ENCODE measurements at places on chromosomes 4 and X.

- DNase-seq: no peak
Observed at GRCh38 chrX:40685362-40685918, 38.1 kb upstream of the CXorf38 start.

DNA sequence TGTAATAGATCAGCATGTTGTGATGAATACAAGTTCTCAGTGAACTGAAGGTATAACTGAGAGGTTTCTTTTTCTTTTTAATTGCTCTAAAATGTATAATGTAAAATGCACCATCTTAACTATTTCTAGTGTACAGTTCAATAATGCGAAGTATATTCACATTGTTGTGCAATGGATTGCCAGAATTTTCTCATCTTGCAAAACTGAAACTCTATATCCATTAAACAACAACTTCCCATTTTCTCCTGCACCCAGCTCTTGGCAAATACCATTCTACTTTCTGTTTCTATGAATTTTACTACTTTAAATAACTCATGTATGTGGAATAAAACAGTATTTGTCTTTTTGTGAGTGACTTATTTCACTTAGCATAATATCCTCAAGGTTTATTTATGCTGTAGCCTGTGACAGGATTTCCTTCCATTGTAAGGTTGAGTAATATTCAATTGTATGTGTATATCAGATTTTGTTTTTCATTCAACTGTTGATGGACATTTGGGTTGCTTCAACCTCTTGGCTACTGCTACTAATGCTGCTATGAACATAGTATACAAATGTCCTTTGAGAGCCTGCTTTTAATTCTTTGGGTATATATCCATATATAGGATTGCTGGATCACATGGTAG is 53.5 kb upstream of the NPFFR2 start:
- DNase-seq: no peak

DNA sequence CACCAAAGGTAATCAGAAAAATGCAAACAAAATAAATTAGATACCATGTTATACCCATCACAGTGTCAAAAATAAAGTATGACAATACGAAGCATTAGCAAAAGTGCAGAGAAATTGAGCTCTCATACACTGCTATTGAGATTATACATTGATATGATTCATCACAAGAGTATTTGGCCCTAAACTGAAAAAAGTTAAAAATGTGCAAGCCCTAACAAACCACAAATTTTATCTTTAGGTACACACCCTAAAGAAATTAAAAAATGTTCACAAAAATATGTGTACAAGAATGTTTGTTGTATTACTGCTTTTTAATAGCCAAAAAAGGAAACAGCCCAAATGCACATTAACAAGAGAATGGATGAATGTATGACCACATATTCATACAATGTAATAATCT is 137.9 kb upstream of the MAGEA10 start:
- no peak for DNase-seq

DNA sequence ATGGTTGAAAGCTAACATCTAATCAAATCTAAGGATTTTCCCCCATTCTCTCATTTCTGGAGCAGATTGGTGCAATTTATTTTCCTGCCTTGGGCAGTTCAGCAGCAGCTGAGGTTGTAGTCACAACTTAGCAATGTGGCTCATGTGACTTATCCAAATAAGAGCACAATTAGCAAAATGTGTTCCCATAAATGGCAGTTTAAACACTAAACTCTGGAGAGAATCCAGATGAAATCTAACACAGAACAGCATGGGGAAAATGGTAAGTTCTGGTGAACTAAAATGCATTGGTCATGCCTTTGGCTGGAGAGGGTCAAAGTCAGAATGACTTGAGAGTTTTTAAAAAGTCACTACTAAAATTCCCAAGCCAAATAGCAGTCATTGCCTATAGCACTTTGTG is 422.6 kb upstream of the DIPK2B start:
- DNase-seq: peak; percentile 86

DNA sequence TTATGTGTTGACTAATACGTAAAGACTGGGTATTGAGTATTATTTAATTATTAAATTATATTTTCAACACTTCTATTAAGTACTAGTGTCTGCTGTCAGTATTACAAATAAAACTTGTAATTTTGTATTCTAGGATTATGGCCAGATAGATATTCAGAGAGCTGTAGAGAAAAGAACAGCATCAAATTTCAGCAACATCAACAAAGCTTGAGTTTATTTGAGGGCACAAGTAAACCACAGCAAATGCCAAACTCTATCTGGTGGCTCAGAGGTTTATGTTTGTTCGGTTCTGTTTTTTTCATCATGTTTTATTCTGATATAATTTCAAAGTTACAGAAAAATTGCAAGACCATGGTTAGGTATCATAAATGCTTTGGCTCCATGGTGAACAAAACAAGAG is 1530.5 kb downstream of the PCDH18 start:
- no peak for DNase-seq

DNA sequence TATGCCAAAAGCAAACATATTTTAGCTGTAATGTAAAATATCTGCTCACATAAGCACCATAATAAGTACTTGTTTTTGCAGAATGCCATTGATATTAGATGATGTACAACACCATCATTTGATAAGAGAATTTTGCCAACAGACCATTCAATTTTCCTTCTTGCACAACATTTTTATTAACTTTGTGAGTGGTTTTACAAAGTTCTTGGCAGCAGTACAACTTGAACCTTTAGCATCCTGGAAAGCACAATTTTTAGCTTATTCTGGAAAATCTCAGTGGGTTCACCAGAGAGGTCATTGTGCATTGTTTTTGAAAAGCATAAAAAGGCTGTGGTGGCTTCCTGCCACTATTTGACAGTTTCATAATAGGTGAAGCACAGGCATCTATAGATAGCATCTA is 26.4 kb upstream of the REPS2 start:
- no peak for DNase-seq

- no peak for DNase-seq
Observed at GRCh38 chrX:29257521-29257920, 670.3 kb downstream of the IL1RAPL1 start.

DNA sequence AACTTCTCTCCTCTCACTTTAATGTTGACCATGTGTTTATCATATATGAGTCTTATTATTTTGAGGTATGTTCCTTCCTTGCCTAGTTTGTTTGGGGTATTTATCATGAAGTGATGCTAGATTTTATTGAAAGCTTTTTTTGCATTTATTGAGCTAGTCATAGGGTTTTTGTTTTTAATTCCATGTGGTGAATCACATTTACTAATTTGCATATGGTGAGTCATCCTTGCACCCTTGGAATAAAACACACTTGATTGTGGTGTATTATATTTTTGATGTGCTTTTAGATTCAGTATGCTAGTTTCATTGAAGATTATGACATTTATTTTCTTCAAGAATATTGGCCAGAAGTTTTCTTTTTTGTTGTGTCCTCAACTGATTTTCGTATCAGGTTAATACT is 464.6 kb downstream of the PCDH18 start:
- no peak for DNase-seq

All from HFF-Myc (cell line).